Activated T-cell treated with anti-CD3 and anti-CD28 coated beads for 24 hours (primary cell): ENCODE measurements at places on chromosomes 3 and 15.

DNA sequence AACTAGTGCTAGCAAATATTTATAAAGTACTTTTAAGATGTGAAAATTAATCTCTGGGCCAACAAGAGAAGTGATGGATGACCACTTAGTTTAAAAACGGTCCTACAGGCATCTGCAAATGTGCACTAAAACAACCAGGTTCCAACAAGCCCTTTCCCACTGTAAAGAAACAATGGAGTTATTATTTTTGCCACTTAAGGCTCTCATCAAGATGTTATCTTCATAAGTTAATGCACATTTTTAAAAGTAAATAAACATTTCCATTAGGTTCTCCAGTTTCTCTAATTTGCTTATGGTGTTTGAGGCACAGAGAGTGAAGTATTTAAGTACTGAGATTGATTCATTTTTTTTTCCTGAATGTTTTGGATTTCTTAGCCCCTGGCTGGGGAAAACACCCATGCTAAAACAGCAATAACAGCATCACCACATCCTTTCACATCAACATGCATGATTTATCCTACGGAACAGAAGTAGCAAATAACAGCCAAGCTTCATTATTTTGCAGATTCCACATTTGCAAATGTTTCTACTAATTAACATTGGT, 20.8 kb downstream of the ABI3BP start:
- DNase-seq: no peak

- DNase-seq: no peak
These were observed 59.6 kb upstream of the ZBTB38 start for GRCh38 chr3:141308588-141309218.

- DNase-seq: no peak
These were observed 104.6 kb downstream of the EOMES start for GRCh38 chr3:27617552-27617951.

DNA sequence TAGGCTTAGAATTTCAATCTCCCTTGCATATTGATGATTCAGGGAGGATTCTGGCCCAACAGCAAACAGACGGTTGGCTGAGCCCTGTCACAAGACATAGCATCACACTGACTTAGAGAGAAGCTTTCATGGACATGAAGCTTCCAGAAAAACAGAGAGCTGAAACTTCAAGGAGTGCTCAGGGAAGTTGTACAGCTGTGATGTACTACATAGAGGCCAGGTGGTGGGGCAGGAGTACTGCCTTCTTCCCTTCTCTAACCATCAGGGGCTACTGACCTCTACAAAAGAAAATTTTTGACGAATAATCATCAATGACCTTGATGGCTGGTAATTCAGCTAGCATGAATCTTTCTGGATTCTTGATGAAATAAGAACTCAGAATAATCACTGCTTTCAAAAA, 378.5 kb downstream of the ERC2 start:
- no peak for DNase-seq

- no peak for DNase-seq
These were observed 205.1 kb upstream of the RGMA start for GRCh38 chr15:93294066-93294465.

DNA sequence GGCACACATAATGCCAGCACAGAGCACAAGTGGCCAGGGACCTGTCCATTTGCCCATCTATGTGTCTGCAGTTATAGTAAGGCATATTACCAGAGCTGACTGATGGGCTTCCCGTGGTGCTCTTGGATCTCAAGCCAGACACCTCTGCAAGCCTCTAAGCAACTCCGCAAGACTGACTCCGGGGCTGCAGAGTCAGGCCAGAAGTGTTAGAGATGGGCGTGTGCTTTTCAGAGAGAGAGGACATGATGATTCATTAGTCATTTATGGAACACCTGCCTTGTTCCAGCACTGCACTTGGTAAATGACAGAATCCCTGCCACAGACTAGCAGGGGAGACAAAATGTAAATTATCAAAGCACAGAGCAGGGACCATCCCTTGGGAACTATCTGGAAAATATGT, 559.0 kb downstream of the PDCD6IP start:
- DNase-seq: no peak

GRCh38 chr15:83205725-83206324, 1.8 kb downstream of the HDGFL3 start:
- no peak for DNase-seq

DNA sequence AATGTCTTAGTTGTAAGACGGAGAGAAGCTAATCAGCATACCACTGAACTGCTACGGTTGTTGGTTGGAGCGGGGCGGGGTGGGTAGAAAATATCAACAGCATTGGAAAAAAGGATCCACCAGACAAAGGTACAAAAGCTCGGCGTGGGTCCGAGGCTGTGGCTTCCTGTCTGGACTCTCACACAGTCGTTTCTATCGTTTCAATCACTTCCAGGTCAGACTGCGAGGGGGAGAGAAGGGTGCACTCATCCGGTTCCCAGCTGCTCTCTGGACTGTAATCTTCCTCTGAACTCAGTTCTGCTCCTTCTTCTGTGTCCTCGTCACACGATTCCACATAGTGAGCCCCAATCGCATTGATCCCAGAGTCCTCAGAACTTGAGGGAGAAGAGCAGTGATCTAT, 70.0 kb downstream of the C3orf70 start:
- DNase-seq: no peak

GRCh38 chr15:98485451-98485850, 162.9 kb upstream of the IGF1R start:
- no peak for DNase-seq
